ENCODE measurements at places on chromosomes 1 and 21.

GRCh38 chr1:201648066-201648906, 109.4 kb downstream of the NAV1 start:
- DNase-seq = no peak

GRCh38 chr1:105838071-105838470, 1218.4 kb upstream of the PRMT6 start:
- no peak for DNase-seq

GRCh38 chr21:28882345-28882744, 110.3 kb downstream of the LTN1 start:
- no peak for DNase-seq

DNA sequence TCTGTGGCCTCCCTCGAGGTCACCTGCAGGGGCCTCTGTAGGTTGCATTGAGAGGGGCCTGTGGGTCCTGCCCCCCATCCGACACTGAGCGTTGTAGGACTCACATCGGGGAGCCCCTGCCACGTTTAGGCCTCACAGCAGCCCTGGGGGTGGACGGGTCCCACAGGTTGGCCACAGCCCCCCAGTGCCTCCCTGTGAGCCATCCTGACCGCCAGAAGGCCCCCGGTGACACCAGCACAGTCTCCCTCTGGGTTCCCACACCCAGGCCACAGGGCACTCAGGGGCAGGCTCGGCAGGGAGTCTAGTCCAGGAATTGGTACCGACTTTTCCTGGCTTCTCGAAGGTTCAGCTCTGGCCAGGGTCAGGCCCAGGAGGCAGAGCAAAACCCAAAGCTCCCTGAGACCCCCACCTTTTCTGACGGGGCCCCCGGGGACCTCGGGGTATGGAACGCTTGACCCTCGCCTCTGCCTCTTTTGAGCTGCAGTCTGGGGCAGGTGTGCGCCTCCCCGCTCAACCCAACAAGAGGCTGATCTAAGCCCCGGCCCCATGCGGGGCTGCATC, 13.9 kb upstream of the POFUT2 start:
- DNase-seq = no peak

DNA sequence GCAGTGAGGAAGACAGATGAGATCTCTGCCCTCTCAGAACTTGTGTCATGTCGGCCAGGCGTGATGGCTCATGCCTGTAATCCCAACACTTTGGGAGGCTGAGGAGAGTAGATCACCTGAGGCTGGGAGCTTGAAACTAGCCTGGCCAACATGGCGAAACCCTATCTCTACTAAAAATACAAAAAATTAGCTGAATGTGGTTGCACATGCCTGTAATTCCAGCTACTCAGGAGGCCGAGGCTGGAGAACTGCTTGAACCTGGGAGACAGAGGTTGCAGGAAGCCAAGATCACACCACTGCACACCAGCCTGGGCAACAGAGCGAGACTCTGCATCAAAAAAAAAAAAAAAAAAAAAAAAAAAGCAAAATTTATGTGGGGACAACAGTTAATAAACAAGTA, 40.9 kb upstream of the RALGPS2 start:
- DNase-seq = no peak

All from activated CD4-positive, alpha-beta T cell treated with anti-CD3 and anti-CD28 coated beads, Interleukin-2, amount 50 U/mL, for 24 hours (primary cell).